CD4-positive, alpha-beta T cell treated with Interleukin-15 for 4 hours (primary cell): ENCODE measurements at places on chromosomes 1 and 21.

- no peak for DNase-seq
Observed at GRCh38 chr1:54018635-54019034, 649 bp upstream of the LDLRAD1 start.

GRCh38 chr1:234532503-234532922 is 53.5 kb upstream of the TARBP1 start:
- no peak for DNase-seq

DNA sequence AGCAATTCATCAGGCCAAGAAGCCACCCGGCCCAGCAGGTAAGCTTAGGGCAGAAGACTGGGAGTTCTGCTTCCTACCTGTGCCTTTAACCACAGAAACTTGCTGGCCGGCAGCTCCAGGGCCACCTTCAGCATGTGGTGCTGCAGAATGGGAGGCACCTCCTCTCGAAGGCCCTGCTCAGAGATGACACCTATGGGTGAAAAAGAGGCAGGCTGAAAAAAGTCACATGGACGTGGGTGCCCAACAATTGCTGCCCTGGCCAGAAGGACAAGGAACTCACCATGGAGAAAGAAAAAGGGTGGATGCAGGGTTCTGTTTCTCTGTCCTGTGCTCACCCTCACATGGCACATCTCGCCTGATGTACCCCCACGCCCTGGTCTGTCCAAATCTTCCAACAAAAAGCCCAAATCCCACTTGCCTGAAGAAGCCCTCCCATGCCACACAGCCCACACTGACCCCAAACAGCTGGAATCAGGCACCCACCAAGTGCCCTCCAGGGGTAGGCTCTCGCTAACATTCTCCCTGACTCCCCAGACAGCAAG is 33.0 kb downstream of the URB1 start:
- no peak for DNase-seq

GRCh38 chr1:204676043-204676442 is 9.5 kb downstream of the LRRN2 start:
- DNase-seq, result no peak
